IPS DF 19.7 (cell line): ENCODE measurements at places on chromosomes 3 and 15.

GRCh38 chr3:53719796-53720195 is 126.4 kb downstream of the CHDH start:
- DNase-seq: no peak

GRCh38 chr3:63746211-63746610 is 72.9 kb upstream of the C3orf49 start:
- no peak for DNase-seq

- no peak for DNase-seq
Measured at GRCh38 chr3:132980102-132980501, 58.1 kb upstream of the TMEM108 start.

DNA sequence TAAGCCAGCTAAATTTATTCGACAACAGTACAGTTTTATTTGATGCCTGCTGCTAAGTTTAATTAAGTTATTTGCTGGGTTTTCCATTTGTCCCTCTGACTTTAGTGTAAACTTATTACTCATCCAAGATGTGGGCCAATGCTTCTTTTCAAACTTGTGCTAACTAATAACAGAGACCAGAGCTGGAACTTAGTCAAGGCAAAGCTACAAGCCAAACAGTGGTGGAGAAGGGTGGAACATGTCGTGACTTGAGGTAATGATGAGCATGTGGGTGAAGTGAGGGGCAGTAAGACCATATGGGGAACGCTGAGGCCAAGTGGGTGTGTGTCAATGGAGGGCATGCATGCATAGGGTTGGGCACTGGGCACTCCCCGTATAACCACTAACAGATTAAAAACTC is 63.9 kb downstream of the NMD3 start:
- DNase-seq: no peak

- DNase-seq: no peak
Measured at GRCh38 chr3:148006508-148006907, 597.3 kb downstream of the ZIC1 start.
